ENCODE measurements at places on chromosomes 2 and 18. TPM values are rescaled to one million over a fixed set of nuclear protein-coding genes. Genes with fewer than 3 reads are reported as not detected.

DLGAP1 gene
- 0.17 TPM for total RNA-seq

GRCh38 chr18:33733376-33733775, 155.4 kb downstream of the ASXL3 start:
- DNase-seq, result no peak

LHCGR gene
- not detected for total RNA-seq

- DNase-seq, result no peak
Measured at GRCh38 chr18:45506951-45507350, 108.3 kb upstream of the SLC14A2 start.

IL1F10 gene
- not detected for total RNA-seq

- DNase-seq, result no peak
Measured at GRCh38 chr2:8640498-8640897, 41.4 kb upstream of the ID2 start.

DNA sequence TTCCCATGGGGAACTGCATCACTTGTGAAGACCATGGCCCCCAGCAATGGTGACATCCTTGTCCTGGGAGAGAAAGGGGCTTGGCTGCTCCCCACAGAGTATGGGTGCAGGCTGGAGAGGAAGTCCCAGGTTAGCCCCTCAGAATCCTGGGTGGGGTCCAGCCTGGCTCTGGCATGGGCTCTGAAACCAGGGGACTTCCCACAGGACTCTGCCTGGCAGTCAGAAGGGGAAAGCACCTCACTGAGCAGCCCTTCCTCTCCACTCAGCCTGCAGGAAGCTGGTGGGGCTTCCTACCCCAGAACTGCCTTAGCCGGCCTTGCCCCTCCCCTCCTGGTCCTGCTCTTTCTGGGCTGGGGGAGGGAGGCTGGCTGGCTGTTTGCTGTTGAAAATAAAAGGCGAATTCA, 3.7 kb downstream of the NEURL3 start:
- DNase-seq, result no peak

DNA sequence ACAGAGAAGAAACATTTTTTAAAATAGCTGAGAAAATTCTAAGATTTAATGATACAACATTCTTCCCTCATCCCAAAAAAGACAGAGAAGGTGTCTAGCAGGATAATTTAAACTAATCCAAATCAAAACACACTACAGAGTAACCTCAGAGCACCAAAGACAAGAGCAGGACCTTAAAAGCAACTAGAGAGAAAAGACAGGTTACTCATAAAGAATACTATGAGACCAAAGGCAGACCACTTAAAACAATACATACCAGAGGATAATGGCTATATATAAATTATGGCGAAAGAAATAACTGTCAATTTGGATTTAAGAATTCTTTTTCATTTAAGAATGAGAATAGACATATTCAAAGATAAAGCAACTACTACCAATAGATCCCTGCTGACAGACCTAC, 40.0 kb downstream of the HDLBP start:
- DNase-seq, result no peak

PSD4 gene
- total RNA-seq, result 200 TPM

LAMA1 gene
- not detected for total RNA-seq

GRCh38 chr18:3845161-3845560, 395.2 kb downstream of the TGIF1 start:
- no peak for DNase-seq

DNA sequence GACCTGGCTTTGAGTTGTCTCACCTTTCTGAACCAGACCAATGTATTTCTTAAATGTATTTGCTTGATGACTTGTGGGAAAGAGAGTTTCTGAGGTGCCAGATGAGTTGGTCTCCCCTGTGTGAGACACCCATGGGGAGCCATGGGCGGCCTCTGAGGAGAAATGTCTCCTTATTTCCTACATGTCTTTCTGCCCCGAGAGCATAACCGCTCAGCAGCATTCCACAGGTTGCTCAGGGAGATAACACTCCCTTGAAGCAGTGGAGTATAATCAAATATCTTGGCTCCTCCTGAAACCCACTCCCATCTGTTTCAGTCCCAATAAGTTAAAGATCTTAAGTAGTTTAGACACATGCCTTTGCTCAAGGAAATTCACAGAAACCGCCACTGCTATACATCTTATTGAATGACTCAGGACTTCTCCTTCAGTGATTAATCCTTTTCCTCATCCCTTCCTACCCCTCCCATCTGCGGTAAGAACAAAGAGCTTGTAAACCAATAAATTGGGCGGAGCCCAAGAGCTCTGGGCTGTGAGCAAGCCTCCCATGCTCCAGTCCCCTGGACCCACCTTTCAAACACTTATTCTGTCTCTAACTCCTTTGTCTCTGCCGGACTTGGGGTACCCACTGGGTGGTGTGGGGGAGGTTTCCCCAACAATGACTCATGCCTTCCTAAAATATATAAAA, 285.5 kb upstream of the LRRTM4 start:
- no peak for DNase-seq

C2orf66 gene
- 0.60 TPM for total RNA-seq

TUBB8B gene
- total RNA-seq, result not detected

GRCh38 chr2:149885468-149885867, 297.9 kb upstream of the MMADHC start:
- DNase-seq, result no peak

GRCh38 chr2:105455488-105456003, 56.7 kb upstream of the FHL2 start:
- DNase-seq, result no peak
